ENCODE measurements at places on chromosomes 1 and 21.

- DNase-seq = no peak
These were observed 13.7 kb downstream of the ACTRT2 start for GRCh38 chr1:3034728-3035562.

GRCh38 chr1:116460783-116461376, 87.8 kb downstream of the ATP1A1 start:
- no peak for DNase-seq

GRCh38 chr1:6197746-6198427, 1.5 kb downstream of the RPL22 start:
- DNase-seq = no peak

DNA sequence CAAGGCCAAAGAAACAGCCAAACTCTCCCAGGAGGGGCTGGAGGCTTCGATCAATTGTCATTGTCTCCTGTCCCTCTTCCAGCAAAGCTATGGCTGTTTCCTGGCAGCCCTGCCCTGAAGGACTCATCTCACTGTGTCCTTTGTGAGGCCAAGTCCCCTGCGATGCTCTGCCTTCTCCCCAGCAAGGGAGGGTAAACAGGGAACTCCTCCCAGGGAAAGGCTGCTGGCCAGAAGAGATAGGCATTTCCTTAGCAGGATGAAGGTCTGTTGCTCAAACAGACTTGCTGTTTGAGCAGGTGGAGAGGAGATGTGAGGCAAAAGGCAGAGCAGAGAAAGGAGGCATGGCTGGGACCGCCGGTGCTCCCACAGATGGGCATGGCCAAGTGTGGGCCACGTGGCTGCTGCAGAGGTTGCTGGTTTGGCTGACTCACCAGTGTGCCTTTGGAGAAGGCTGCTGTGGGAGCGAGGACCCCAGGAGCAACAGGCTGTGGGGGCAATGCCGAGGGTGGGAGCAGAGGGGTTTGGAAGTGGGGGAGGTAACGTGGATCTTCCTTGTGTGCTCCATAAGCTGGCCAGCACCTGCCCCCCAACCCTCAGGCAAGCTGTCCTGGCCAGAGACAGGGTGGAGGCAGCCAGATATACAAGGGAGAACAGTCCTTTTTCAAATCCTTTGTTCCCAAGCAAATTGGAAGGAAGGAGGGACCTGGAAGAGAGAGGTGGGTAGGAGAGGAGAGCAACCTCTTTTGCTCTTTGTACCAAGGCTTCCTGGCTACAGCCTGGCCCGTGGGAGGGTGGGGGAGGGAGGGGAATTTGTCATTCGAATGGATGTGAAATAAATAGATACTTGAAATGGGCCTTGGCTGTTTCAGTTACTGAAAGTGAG, 449.8 kb downstream of the SIPA1L2 start:
- no peak for DNase-seq

- DNase-seq = no peak
These were observed 16.2 kb upstream of the RGS1 start for GRCh38 chr1:192559115-192560006.

DNA sequence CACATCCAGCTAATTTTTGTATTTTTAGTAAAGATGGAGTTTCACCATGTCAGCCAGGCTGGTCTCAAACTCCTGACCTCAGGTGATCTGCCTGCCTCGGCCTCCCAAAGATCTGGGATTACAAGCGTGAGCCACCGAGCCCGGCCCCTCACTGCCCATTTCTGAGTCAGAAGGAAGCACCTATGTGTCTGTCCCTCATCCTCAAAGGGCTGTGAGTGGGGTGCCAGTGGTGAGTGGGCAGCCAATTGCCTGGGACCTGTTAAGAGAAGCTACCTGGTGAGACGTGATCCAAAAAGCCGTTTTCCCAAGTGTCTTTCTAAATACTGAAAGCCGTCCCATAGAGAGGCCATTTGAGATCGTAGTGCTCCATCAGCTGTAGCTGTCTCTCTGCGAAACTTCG, 27.1 kb upstream of the PDXK start:
- DNase-seq = no peak

GRCh38 chr1:221832617-221833016, 90.7 kb upstream of the DUSP10 start:
- DNase-seq = no peak

- DNase-seq = no peak
These were observed 730 bp downstream of the ZCCHC17 start for GRCh38 chr1:31297277-31298247.

DNA sequence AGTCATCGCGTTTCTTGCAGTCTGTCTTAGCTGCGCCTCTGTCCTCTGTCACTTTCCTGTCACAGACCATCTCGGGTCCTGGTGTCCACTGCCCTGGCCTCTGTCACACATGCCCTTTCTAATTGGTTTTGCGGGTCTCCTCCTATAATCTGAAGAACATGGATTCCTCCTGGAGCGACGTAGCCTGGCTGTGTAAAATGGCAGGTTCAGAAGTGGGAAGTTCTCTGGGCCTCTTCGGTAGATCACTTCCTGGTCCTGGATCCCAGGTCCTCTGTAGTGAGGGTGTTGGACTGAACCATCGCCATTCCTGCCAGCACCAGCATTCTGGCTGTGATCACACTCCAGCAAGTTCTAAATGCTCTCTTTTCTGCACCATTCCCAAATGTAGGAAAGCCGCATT, 857 bp downstream of the FAM3B start:
- DNase-seq = no peak

- no peak for DNase-seq
These were observed 1722.4 kb downstream of the PLA2G4A start for GRCh38 chr1:188551176-188551575.

DNA sequence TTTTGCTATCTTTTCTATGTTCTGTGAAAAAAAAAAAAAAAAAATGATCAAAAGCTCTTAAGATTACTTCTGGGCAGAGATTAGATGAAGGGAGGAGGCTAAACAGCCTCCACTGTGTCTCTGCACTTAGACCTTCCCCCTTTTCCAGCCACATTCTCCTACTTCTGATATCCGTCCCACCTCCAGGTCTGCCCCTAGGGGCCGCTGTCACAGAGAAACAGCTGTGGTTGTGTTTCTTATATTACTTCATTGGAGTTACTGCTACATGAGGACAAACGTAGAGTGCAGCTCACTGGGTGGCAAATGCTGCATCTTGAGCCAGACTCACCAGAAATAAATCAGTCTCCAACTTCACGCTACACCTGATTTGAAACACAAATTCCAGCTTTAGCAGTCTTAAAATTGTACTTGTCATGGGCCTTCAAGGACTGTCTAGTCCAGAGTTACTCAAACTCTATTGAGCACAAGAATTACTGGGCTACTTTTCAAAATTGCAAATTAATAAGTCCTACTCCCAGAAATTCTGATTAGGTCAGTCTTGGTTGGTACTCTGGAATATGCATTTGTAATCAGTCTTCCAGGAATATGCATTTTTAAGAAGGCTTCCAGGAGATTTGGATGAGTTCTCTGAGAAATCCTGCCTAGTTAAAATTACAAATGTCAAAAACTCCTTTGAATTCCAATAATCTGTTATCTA, 125.2 kb upstream of the PTBP2 start:
- DNase-seq = no peak
